ENCODE measurements at places on chromosomes 16 and 17. TPM values are rescaled to one million over a fixed set of nuclear protein-coding genes. Genes with fewer than 3 reads are reported as not detected.
A peak's percentile ranks its signal among the peaks of the same experiment; 100 is the strongest.

GRCh38 chr16:10776280-10776679, 32.6 kb downstream of the NUBP1 start:
- DNase-seq: no peak

DNA sequence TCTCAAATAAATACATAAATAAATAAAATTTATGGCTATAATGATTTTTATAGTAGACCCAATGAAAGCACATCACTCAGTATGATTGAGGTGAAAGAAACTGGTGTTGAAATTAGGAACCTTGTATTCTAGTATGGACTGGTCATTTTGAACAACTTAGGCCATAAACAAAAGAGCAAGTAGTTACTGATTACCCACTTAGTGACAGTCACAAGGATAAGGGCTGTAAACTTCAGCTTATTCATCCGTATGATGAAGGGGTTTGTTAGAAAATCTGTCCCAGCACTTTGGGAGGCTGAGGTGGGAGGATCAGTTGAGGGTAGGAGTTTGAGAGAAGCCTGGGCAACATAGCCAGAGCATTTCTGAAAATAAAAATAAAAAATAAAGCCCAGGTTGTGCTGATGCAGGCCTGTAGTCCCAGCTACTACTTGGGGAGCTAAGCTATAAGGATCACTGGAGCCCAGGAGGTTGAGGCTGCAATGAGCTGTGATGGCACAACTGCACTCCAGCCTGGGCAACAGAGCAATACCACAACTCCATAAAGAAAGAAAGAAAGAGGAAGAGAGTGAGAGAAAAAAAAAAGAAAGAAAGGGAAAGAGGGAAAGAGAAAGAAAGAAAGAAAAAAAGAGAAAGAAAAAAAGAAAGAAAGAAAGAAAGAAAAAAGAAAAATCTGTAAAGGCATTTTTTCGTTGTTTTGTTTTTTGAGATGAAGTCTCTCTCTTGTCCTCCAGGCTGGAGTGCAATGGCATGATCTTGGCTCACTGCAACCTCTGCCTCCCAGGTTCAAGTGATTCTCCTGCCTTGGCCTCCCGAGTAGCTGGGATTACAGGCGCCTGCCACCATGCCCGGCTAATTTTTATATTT, 4.2 kb upstream of the SPAG9 start:
- DNase-seq: no peak

- no peak for DNase-seq
These were observed 11.7 kb downstream of the NACA2 start for GRCh38 chr17:61579347-61579746.

DNA sequence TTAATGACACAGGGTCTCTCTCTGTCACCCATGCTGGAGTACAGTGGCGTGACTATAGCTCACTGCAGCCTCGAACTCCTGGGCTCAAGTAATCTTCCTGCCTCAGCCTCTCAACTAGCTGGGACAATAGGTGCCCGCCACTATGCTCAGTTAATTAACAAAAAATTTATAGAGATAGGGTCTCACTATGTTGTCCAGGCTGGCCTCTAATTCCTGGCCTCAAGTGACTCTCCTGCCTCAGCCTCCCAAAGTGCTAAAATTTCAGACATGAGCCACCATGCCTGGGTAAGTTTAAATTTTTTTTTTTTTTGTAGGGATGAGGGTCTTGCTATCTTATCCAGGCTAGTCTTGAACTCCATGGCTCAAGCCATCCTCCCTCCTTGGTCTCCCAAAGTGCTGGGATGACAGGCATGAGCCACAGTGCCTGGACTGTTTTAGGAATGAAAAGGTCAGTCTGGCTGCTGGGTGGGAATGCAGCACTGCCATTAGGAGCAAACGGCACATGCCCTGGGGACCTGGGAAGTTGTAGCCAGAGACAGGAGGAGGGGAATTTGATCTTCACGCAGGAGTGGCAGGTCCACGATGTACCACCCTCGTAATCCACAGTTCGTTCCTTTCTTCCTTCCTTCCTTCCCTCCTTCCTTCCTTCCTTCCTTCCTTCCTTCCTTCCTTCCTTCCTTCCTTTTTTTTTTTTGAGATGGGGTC, 106.7 kb downstream of the HAPSTR1 start:
- no peak for DNase-seq

DNA sequence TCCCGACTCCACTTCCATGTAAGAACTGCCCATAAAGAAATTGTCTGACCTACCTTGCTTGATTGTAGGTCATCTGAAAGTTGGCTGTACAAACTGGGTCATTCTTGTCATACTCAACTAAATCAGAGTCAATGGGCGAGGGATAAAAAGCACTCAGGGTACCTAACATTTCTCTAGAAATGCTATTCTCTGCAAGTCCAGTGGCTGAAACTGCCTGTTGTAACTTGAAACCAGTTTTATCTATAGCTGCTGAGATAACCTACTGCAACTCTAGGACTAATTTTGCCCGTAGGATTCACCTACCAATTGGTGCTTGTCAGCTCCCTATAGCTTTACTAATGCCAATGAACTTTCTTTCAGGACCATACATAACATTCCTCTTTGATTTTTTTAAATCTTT, 100.1 kb upstream of the GRIN2A start:
- no peak for DNase-seq

GRCh38 chr16:73545755-73546154, 497.8 kb upstream of the ZFHX3 start:
- no peak for DNase-seq

- DNase-seq: no peak
These were observed 25.6 kb downstream of the USP22 start for GRCh38 chr17:21017256-21017655.

DNA sequence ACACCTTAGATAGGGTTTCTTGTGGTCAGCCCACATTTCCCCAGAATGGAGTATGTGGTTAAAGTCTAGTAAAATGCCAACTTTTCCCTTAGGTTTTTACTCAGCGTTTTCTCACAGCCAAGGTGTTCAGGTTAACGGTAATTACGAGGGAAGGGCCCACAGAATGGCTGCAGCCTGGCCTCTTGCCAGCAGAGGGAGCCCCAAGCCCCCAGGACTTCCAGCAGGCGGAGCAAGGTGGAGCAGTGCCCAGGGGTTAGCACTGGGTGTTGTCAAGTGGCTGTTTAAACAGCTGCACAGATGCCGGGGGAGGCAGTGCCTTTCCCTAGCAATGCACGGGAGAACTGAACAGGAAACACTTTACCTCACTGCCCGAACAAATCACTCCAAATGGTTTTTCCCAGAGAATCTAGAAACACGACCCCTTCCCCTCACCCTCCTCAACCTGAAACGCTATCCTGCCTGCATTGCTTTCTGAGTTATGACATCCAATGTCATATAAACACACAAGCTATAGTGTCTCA, 6.6 kb downstream of the PHB1 start:
- peak; percentile 74 for DNase-seq

UNKL gene
- 81.0 TPM for total RNA-seq

CDK5R1 gene
- 6.6 TPM for total RNA-seq

GPR179 gene
- total RNA-seq: not detected

All from suprapubic skin (tissue), 4 donors.